ENCODE measurements at places on chromosomes 7 and 10.

DNA sequence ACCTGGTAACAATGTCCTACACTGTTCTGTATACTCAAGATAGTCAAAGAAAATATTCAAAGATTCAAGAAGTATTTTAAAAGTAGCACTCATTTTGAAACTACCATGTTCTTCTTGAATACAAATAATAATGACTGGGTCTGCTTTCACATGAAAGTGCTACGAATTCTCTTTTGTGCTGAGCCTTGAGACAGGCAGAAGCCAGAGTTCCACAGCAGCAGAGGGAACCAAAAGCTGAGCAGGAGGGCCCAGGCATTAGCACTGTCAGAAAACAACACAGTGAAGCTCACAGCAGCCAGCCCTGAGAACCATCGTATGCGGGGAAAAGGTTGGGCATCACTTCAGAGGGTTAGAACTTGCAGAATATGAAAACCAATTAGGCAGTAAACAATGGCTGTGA, 38.9 kb downstream of the ANKMY2 start:
- DNase-seq = no peak

DNA sequence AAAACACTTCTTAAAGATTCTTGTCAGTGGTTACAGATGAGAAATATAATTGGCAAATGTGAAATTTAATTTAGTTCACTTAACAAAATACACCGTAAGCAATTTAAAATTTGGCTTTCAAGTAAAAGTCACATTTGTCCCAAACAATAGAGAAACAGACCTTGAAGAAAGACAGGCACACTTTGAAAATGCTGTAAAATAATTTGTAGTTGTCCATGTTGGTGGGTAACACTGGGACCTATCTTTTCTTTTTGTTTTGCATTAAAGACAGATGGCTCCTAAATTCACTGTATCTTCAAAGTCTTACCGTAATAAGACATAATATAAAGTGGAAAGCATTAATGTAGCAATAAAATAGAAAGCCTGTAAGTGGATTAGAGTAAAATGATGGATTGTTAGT, 3.3 kb downstream of the GRK5 start:
- DNase-seq = no peak

- DNase-seq = no peak
Measured at GRCh38 chr10:118516716-118517115, 78.7 kb downstream of the PRLHR start.

DNA sequence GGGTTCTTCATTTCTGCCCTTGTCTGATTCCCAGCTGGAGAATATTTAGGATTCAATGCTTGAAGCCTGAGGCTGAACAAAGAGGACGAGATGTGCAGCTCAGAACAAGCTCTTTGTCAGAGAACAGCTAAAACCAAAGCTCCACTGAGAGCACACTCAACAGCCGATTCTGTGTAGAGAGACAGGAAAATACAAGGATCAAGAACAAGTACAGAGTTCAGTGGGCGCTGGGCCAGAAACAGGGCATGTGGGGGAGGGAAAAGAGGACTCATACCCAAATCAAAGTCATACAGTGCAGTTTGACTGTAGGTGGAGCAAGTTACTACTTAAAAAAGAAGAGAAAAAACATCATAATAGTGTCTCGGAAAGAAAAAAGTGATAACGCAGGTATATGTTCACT, at the start of gene AGMO:
AGMO (minus strand) TSS at position 181 of the 400 bp plus-strand sequence.
- DNase-seq = peak; percentile 32

GRCh38 chr7:113628948-113629847, 289.6 kb downstream of the PPP1R3A start:
- no peak for DNase-seq

DNA sequence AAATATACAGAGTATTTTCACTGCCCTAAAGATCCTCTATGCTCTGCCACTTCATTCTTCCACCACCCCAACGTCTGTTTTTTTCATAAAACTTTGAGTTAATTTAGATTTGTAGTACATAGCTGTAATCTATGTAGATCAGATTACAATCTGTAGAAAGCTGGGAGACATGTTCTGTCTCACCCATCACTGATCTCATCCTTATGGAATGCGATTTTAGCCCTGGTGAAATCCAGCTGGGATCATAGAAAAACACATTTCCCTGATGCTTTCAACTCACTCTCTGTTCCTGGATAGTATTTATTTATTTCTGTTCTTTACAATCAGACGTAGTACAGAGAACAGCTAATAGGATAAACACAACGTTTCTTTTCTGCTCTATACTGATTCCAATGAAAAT, 521.0 kb downstream of the KIF20B start:
- no peak for DNase-seq

- DNase-seq = no peak
Measured at GRCh38 chr10:127353544-127353943, 157.2 kb upstream of the INSYN2A start.

GRCh38 chr10:100927266-100927665, 14.5 kb downstream of the SLF2 start:
- no peak for DNase-seq

DNA sequence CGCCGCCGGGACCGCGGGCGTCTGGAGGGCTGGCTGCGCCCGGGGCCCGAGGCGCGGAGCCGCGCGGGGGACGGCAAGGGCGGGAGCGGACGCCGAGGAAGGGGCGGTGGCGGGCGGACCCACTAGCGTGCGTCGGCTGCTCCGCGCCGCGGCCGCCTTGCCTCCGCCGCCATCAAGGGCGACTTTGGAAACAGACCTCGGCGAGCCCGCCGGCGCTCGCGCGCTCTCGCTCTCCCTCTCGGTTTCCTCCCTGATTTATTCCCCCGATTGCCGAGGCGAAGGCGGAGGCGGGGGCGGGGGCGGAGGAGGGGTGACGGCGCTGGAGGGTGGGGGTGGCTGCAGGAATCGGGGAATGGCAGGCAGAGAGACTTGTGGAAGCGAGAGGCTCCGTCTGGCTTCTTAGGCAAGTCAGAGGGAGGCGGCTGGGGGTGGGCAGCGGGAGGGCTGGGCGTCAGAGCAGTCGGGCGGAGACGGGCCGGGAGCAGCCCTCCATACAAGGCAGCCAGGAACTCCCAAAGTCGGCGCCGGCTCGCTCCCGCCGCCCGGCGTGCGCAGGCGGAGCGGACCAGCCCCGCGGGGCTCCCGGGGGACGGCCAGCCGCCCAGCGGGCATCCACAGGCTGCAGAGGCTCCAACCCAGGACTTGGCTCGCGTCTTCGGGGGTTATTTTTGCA, at the start of gene CACNA2D1:
CACNA2D1 (minus strand) TSS at position 231 of the 673 bp plus-strand sequence.
- DNase-seq = peak; percentile 93

DNA sequence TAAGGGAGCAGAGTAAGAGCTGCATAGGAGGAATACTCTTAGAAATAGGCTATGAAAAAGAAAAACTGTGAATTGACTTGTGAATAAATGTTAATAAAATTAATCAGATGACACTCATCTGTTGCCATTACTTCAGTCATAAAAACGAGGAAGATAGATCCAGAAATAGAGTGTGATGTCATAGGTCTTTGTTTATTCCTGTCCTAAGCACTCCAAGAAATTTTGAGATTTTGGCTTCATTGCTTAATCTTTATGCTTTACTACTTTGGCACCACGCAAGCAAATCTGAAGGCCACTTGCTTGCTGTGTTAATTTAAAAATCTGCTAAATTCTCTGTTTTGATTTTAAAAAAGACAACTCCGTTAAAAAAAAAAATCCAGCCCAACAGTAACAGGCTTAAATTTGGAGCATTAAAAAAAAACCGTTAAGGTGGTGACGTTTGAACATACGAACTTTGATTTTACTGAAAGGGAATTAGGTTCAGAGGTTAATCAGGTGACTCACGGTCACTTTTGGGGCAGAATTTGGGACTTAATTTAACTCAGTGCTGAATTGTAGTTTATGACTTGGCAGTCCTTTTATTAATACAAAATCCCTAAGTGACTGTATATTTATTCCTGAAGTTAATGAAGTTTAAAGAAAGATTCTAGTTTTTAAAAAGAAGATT, 3.4 kb downstream of the IFRD1 start:
- no peak for DNase-seq

- no peak for DNase-seq
Measured at GRCh38 chr7:149459540-149460452, 1.1 kb downstream of the ZNF777 start.

GRCh38 chr7:131489881-131490280, 66.5 kb downstream of the PODXL start:
- no peak for DNase-seq

GRCh38 chr10:84539216-84539615, 210.8 kb downstream of the CCSER2 start:
- DNase-seq = no peak

GRCh38 chr10:71371750-71372166, 25.0 kb upstream of the CDH23 start:
- no peak for DNase-seq

GRCh38 chr10:114624951-114625780, 32.9 kb downstream of the ABLIM1 start:
- DNase-seq = no peak

GRCh38 chr10:49237985-49238384, 49.8 kb upstream of the TMEM273 start:
- DNase-seq = no peak

DNA sequence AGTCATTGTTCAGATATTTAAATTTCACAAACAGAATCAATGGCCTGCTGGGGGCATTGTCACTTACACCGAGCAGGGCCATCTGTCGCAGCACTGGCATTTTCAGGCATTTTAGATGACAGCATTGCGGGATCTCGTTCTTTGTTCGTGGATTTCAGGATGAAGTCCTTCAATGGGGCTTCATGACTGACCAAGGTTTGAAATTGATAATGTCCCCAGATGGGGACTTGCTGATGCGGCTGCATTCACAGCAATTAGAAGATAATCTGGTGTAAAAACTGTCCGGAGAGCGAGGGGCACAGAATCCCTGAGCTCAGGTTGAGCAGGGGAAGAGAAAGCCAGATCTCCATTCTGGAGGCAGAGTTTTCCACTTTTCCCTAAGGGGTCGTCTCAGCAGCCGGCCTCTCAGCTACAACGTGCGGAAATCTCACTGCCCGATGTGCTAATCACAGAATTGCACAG, 1.9 kb upstream of the C7orf33 start:
- DNase-seq = no peak

DNA sequence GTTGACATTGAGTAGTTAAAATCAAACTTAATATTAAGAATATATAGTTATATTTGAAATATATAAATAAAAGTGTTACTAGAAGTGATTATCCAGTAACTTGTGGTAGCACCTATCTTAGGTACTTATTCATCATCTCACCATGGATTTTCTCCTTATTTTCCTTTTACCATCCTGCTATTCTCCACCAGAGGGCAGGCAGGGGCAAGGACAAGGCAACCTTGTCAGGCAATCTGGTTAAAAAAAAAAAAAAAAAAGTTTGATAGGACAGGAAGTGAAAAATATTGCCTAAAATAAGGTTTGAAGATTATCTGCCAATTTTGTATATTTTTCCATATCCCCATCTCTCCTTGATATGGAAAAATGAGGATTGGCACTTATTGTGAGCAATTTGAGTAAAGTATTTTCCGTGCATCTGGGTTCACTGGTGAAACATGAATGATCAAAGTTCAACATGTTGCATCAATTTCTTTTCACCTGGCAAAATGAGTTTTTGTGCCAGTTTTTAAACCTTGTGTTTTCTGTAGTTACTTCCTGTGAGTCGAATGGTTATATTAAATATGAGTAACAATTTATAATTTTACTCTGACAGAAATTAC, 256.7 kb downstream of the AGMO start:
- DNase-seq = no peak

GRCh38 chr10:75858339-75858738, 426.9 kb downstream of the LRMDA start:
- DNase-seq = no peak

Data from femur (tissue), 1 donor.